NCI-H1105 (cell line): ENCODE measurements at places on chromosomes 1 and 21.

GRCh38 chr1:214332946-214333798 is 52.2 kb downstream of the SMYD2 start:
- peak; percentile 16 for DNase-seq

GRCh38 chr1:84795213-84795612 is 97.8 kb downstream of the LPAR3 start:
- no peak for DNase-seq

- DNase-seq: no peak
Measured at GRCh38 chr1:40625476-40626382, 39.8 kb downstream of the RIMS3 start.

- DNase-seq: no peak
Measured at GRCh38 chr1:224433701-224434672, 610 bp downstream of the WDR26 start.

- no peak for DNase-seq
Measured at GRCh38 chr21:42189860-42190485, 29.0 kb upstream of the ABCG1 start.

- no peak for DNase-seq
Measured at GRCh38 chr1:178353524-178353923, 143.2 kb downstream of the CLEC20A start.
